ENCODE measurements at places on chromosomes 3 and 15.

GRCh38 chr3:151638555-151639417 lies 94.9 kb upstream of the AADACL2 start:
- no peak for DNase-seq

- DNase-seq: no peak
Observed at GRCh38 chr3:94811836-94812235, 749.0 kb downstream of the NSUN3 start.

GRCh38 chr3:45366290-45366689 lies 22.1 kb upstream of the LARS2 start:
- no peak for DNase-seq

DNA sequence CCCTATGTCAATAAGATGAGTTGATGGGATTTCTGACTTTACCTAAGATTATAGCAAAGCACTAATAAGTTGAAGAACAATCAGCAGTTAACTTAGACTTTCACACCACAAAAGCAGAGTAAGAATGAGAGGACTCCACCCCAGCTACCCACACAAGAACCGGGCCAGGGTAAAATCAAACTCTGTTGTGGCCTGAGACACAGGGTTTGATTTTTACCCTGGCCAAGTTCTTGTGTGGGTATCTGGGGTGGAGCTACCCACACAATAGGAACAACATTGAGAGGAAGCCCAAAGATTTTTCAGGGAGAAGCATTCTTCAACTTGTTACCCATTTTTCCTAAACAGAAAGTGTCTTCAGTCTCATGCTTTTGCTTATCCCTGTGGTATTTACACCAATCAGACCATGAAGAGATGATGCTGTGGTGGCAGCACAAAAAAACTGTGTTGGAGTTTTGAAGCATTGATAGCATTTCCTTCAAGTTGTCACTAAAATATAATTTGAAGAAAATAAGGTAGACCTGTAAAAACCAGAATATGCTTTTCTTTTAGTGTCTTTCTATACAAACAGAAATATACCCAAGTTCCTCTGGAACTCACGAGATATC lies 25.6 kb downstream of the CPOX start:
- no peak for DNase-seq

DNA sequence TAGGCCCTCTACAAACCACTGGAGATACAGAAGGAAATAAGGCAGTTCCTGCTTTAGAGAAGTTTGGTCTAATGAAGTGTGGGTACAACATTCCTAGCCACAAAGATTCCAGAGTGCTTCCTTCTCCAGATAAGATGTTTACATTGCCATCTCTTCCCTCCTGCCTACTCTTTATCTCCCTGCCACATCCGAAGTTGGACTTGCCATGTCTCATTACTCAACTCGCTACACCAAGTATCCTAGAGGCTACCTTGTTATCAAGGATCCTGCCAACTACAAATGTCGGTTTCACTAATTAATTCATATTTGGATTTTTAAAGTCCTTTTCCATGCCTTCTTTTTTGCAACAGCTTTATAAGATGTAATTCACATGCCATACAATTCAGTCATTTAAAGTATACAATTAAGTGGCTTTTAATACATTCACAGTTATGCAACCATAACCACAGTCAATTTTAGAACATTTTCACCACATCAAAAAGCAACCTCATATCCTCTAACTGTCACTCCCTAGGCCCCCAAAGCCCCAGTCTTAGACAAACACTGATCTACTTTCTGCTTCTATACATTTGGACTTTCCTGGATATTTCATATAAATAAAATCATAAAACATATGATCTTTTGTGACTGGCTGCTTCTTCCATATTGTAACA lies 53.7 kb upstream of the CSTA start:
- DNase-seq: peak; percentile 63

DNA sequence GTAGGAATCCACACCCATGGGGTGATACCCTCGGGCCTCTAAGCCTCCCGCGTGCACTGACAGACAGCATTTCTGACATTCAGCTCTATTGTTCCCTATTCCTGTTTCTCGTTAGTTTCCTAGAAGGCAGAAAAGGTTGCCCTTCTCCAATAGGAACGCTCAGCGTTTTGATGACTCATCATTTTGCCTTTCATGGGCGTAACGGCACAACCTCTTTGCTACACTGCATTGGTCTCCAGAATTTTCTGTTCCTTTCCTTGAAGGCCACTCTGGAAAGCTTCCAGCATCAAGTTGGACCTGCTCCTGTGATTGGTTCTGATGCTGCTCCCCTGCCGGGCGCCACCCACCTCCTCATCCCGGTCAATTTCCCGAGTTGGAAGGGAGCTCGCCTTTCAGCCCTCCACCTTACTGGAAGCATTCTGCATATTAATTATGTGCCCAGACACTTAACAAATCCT lies 13.0 kb upstream of the TNK2 start:
- DNase-seq: no peak

GRCh38 chr3:53243165-53243564 lies 12.7 kb downstream of the TKT start:
- DNase-seq: no peak

DNA sequence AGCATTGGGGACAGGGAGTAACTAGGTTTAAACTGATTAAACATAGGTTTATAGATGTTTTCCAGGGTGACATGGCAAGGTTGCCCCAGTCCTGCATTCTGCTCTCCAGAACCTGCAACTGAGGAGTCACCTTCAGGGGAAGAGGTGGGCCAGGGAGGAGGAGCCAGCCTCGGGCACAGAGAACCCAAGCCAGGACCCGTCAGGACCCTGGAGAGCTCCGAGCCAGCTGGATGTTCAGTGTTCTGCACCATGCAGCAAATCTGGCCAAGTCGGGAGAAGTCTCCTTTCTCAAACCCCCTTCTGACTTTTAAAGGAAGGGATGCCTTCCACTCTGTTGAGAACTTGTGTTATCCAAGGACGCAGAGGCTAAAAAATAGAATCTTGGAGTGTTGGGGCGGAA lies 62.1 kb upstream of the SLC6A11 start:
- no peak for DNase-seq

GRCh38 chr3:62131620-62132019 lies 241.7 kb downstream of the FEZF2 start:
- no peak for DNase-seq
